Activated CD4-positive, CD25-positive, alpha-beta regulatory T cell treated with anti-CD3 and anti-CD28 coated beads, Interleukin-2, amount 50 U/mL, for 16 hours (primary cell): ENCODE measurements at places on chromosomes 4 and X.
A peak's percentile ranks its signal among the peaks of the same experiment; 100 is the strongest.

- DNase-seq, result no peak
Measured at GRCh38 chrX:63434665-63435064, 83.5 kb upstream of the SPIN4 start.

GRCh38 chr4:57117491-57117890 lies 7.3 kb upstream of the IGFBP7 start:
- DNase-seq, result no peak

DNA sequence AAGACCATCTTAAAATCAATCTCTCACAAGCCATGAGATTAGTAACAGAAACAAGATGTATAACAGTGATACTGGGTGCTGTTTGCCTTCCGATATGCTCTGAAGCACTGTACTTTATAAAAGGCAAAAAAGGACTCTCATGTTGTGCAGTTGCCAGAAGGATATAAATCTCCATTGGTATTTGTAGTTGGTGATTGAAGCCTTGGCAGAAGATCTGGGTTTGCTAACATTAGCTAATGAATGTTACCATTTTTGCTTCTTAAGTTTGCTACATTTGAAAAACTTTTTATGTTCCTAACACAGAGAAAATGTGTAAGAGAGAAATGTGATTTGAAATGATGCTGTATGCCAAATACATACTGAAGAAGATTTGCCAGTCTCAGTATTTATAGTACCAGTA lies 44.4 kb downstream of the RAP1GDS1 start:
- no peak for DNase-seq

GRCh38 chr4:147524601-147525000 lies 43.7 kb downstream of the EDNRA start:
- DNase-seq, result no peak

- DNase-seq, result no peak
Measured at GRCh38 chr4:132827522-132827921, 321.6 kb upstream of the PCDH10 start.

DNA sequence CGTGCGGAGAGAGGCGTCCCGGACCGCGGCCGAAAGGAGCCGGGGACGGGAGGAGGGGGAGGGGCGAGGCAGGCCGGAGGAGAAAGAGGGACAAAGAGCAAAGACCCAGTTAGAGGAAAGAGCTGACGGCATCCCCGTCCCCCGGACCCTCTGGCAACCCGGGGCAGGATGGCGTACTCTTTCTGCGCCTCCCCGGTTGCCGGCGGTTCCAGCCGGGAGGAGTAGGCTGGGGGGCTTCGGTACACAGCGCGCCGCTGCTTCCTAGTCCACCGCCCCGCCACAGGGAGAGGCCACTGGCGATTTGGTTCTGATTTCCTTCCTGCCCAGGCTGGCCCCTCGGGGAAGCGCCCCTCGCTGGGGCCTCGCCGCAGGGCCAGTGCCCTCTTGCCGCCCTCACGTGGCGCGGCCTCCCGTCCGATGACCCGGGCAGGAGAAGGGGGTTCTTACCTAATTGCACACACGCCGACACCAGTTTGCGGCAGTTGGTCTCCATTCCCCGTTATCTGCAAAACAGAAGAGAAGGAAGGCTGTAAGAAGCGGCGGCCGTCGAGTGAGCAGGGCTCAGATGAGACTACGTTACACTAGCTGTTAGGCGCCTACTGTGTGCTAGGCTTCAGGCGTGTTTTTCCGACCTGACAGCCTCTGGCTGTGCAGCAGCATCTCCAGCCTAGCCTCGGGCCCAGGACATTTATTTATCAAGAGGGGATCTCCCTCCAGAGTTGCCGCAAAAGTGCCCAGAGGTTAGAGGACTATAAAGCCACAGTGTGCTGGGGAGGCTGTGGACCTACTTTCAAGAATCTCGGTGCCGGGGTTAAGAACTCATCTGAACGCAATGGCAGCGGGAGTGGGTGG lies 9.9 kb upstream of the PITX2 start:
- DNase-seq, result no peak

- no peak for DNase-seq
Measured at GRCh38 chr4:167176723-167177367, 57.4 kb downstream of the SPOCK3 start.

DNA sequence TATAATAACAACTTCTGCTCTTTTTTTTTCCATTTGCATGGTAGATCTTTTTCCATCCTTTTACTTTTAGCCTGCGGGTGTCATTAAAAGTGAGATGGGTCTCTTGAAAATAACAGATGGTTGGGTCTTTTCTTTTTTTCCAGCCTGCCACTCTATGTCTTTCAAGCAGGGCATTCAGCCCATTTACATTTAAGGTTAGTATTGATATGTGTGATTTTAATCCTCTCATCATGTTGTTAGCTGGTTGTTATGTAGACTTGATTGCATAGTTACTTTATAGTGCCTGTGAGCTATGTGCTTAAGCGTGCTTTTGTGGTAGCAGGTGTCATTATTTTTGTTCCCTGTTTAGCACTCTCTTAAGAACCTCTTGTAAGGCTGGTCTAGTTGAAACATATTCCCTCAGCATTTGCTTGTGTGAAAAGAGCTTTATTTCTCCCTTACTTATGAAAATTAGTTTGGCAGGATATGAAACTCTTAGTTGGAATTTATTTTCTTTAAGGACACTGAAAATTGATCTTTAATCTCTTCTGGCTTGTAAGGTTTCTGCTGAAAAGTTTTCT lies 326.1 kb downstream of the SH3BGRL start:
- DNase-seq, result no peak

DNA sequence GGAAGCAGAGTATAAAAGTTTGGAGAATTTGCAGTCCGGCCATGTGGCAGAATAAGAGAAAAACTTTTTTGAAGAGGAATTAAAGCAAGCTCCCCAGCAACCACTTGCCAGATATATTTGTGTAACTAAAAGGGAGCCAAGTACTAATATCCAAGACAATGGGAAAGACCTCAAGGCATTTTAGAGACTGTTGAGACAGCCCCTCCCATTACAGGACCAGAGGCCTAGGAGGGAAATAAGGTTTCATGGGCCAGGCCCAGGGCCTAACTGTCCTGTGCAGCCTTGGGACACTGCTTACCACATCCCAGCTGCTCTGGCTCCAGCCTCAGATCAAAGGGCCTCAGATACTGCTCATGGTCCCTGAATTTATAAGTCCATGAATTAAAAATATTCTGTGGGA lies 659.4 kb downstream of the PCDH19 start:
- no peak for DNase-seq

GRCh38 chrX:154436983-154437752 lies at the start of gene GDI1:
GDI1 (plus strand) TSS chrX:154437154; CDS start chrX:154437255, 101 bp downstream.
- peak; percentile 17 for DNase-seq

DNA sequence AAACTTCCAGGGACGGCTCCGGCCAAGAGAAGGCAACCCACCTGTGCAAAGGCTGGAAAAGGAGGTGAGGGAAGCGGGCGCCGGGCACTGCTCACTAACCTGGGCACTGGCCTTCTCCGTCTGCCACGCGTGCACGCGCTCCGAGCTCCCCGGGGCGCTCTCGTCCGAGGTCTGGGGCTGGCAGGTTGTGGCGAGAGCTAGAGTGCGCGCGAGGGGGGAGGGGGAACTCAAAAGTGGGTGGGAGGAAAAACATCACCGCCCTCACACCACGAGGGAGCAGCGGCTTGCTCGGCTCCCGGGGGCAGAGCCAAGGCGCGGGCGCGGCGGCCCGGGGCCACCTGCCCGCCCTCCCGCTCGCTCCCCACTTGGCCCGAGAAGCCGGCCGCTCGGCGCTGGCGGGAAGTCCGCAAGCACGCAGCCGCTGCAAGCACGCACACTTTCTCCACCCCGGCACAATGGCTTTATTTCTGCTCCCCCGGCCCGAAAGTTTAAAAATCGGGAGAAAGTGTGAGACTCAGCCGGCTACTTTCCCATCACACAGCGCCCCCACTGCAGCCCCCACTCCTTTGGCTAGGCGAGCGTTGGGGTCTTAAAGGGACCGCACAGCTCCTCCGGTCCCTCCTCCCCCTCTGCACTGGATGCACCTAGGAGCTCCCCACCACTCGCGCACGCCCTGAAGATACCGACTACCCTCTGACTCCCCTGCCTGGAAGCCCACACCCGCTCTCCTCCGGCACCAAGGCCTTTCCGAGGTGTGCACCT lies at the start of gene CHRDL1:
Gene CHRDL1, minus strand, starts transcription at position 173 of the 762 bp plus-strand sequence. CDS start 3,636 bp downstream, outside the sequence.
- DNase-seq, result no peak

- no peak for DNase-seq
Measured at GRCh38 chrX:133859860-133860259, 125.5 kb downstream of the GPC3 start.

- DNase-seq, result no peak
Measured at GRCh38 chr4:7784131-7784870, 155.4 kb downstream of the AFAP1 start.

DNA sequence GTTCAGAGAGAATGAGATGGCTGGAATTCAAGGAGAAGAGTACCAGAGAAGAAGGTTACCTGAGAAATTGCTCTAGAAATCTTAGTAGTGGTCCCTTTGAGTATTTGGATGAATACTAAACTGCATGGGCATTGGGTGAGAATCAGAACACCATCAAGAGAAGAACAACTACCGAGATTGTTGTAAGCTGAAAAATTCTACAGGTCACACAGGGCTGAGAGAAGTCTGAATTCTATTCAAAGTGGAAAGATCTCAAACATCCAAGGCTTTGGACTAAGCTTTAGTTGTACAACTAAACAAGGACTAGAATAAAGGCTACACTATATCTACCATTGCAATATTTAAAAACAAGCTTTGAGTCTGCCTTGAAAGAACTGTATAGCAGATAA lies 40.8 kb downstream of the LRBA start:
- DNase-seq, result no peak

DNA sequence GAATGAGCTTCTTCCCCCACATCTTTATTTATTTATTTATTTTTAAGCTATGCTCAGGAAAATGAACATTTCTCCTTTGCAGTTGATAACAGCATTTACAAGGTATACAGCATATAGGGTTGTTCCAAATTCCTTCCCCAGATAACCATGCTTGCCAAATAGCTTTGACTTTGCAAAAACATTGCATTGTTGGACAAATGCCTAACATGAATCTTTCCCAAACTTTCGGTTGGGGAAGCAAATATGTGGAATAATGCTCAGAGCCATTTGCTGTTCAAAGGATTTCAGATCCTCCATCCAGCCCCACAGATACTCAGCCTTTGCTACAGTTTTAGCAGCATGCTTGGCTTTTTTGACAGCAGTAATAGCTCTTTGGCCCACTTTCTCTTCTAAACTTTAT lies 127.2 kb upstream of the AGA start:
- DNase-seq, result no peak

DNA sequence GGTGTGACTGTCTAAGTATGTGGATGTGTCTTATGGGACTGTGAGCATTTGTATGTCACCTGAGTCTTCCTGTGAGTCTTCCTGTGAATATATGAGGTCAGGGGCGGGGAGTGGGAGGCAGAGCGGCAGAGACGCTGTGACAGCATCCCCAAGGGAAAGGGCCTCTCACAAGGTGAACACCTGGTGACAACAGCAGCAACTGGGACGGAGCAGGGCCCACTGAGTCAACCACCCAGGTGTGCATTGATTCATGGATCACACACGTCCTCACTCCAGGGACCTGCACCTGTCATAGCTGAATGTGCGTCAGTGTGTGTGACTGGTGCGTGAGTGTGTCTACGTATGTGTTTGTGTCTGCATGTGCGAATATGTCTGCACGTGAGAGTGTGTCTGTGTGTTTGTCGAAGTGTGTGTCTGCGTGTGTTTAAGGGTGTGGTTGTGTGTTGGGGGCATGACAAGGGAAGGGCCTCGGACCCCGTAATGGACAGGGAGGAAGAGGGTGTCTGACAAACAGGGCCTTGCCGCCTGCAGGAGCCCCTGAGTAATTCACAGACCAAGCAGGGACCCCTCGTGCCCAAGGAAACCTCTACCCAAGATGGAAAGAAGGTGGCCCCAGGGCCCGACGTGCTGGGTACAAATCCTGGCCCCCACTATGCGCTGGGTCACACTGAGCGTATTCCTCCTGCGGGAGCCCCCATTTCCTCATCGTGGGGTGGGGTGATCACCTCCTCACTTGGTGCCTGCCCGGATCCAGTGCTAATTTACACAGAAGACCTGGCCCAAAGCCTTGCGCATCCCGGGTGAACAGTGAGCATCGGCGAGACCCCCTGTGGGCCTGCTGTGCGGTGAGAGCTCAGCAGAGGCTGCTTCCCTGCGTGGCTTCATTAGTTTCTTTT lies 76.7 kb downstream of the ABLIM2 start:
- no peak for DNase-seq

DNA sequence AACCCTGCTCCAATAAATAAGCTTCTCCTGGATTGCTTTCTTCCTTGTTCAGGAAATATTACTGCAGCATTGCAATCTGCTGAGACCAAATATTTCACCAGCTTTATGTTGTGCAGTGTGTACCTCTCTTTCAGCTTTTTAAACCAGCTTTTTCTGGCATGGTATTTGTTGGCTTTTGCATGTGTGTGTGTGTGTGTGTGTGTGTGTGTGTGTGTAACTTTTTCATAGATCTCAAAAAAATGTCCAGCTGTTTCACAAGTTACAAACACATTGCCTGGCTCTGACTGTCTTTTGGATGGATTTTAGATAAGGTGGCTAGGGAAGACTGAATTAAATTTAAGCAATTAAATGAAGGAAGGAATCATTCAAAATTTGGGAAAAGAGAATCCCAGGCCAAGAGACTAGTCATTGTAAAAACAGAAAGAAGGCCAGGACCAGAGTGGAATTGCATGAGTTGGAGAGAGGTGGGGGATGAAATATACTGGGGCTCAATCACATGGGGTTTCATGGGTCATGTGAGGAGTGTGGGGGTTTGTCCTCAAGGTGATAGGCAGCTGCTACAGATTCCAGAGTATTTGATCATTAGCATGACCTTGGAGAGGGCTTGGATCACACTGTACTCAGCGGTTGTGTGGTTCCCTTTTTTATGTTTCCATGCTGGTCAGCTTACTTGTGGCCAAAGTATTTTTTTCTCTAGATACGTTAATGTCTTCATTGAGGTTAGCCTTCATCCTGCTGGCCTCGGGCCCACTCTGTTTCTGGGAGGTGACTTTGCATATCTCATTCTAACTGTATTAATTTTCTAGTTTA lies 357.7 kb upstream of the BOD1L1 start:
- no peak for DNase-seq

DNA sequence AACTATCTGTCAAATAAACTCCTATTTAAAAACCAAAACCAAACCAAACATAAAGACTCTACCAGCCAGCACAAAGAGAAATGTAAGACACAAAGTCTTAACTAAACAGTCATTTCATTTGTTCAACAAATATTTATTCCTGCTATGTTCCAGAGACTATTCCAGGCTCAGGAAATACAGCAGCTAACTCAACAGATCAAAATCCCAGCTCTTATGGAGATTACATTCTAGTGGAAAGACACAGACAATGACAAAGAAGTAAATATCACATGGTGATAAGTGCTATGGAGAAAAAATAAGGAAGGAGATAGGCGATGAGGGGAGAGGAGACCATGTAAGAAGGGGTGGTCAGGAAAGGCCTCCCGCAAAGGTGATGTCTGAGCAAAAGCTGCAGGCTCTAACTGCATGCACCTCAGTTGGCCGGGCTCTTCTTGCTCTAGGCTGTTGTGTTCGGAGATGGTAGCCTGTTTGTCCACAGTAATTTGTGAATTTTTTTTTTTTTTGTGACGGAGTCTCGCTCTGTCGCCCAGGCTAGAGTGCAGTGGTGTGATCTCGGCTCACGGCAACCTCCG lies 15.1 kb downstream of the PPEF1 start:
- no peak for DNase-seq
